EH (cell line): ENCODE measurements at places on chromosomes 2 and 18.

DNA sequence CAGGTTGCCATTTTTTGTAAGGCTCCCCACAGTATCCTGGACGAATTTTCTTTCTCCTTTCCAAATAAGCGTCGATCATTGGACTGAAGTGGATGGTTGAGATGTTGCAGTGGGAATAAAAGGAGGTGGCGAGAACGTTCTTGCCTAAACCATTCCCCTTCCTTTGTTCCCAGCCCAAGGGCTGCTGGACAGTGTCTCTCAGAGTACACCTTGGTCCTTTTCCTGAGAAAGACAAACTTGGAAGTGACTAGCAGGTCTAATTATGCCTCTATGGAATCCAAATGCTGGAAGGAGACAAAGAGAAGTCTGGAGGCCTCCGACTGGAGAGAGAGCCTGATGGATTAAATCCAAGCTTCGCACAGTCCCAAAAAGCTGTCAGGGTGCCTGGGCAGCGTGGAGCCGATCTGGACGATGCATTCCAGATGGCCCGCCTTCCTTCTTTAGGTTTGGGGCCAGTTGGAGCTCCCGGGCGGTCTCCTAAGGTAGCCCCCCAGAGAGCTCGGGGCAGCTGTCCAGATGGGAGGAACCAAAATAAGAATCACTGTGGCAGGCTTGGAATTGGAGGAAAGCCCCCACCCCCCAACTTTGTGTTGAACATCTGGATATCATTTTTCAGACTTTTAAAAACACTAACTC, 186.8 kb downstream of the TMEM247 start:
- DNase-seq = no peak

DNA sequence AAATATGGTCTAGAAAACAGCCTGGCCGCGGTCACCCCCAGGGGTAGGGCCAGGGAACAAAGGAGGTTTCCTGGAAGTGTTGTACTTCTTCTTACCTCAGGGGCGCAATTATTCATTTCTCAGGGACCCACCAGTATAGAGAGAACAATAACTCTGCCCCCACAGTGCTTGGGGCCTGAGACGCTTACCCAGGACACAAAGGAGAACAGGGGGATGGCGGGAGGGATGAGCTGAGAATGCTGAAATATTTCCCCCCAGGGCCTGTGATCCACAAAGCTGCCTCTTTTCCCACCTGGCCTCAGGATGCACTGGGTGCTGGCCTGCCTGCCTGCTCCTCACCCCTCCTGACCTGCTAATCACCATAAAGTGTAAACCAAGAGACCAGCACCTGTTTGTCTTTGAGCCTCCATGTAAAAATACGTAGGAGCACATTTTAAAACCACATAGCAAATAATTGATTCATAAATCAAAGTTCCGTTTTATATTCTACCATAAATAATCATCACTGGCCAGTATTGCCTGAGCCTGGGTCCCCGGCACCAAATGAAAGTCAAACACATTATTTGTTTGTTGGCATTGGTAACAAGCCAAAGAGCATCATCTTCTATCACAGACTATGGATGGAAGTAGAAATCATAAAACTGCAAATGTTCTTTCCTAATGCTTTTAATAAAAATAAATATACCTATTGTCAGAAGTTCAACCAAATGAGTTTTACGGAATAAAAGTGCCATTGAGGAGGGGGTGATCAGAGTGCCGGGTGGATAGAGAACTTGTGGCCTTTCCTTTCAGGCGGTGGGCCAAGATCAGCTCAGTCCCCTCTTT, 67.3 kb upstream of the RMDN2 start:
- peak; percentile 88 for DNase-seq

- DNase-seq = no peak
Measured at GRCh38 chr2:21260311-21260710, 136.5 kb downstream of the TDRD15 start.

DNA sequence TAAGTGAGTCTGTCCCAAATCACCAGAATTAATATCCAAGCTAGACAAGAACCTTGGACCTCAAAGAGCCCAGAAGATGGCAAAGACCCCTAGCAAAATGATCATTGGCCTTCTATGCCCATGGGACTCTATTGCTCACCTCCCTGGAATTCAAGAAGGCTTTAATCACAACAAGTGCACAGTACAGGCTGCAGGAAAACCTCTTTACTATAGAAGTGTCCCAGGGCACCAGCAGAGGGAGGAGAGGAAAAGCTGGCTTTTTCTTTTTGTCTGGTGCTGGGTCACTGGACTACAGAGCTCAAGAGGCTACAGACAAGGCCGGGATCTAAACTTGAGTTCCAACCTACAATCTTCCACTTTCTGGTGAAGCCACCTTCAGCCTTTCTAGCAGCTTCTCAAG, 88.3 kb upstream of the PPP1CB start:
- DNase-seq = peak; percentile 71

DNA sequence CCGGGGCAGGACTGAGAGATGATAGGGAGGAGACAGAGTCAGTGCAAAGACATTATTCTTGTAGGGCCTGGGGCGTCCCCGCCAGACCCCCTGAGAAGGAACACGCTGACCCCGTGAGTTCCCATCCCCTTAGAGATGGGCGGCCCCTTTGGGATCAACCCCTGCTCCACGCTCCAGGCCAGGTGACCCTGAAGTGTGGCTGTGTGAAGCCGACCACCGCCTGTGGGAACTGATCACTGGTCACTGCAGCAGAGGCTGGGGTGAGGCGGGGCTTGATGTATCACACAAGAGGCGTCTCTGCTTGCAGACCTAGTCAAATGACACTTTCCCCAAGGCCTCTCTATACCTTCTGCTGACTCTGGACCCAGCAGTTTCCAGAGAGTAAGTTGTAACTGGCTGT, 157.4 kb upstream of the TWIST2 start:
- DNase-seq = no peak

- DNase-seq = no peak
Measured at GRCh38 chr2:202054679-202055078, 18.4 kb upstream of the KIAA2012 start.

DNA sequence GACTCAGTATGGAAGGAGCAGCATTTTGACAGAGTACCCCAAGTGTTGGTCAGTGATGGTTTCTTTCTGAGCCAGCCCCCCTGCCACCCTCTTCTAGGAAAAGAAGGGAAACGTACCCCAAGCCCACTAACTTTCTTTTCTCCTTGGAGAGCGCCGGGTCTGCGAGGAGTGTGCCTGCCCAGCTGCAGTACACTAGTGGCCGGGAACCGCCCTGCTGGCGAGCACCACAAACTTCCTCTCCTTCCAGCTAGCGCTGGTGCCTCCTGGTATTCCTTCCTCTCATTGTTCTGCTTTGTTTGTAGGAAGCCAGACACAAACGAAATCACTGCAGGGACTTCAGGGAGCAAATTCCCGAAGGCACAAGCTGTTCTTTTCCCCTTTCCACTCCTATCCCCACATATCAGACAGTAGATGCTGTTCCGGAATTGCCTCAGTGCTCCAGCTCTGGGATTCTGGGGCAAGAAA, 1.8 kb downstream of the CCDC85A start:
- peak; percentile 71 for DNase-seq

- peak; percentile 92 for DNase-seq
Measured at GRCh38 chr18:9539283-9539682, 64.0 kb downstream of the RALBP1 start.

GRCh38 chr2:119476301-119477112, 44.9 kb downstream of the TMEM37 start:
- DNase-seq = peak; percentile 58

- peak; percentile 38 for DNase-seq
Measured at GRCh38 chr2:188327518-188328213, 36.0 kb downstream of the GULP1 start.

GRCh38 chr2:226795281-226796011, 4.2 kb downstream of the IRS1 start:
- peak; percentile 40 for DNase-seq

DNA sequence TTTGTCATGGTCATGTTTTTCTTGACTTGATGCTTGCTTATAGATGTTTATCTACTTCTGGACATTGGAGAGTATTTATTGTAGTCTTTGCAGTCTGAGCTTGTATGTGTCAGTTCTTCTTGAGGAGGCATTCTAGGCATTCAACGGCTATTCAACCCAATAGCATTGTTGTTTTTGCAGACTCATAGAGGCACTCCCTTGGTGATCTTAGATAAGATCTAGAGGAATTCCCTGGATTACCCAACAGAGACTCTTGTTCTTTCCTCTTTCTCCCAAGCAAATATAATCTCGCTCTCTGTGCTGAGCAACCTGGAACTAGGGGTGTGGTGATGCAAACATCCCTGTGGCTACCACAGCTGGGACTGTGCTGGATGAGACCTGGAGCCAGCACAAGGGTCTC, 40.4 kb downstream of the SYT4 start:
- DNase-seq = no peak

- DNase-seq = no peak
Measured at GRCh38 chr18:50711386-50711785, 108.4 kb downstream of the MRO start.

DNA sequence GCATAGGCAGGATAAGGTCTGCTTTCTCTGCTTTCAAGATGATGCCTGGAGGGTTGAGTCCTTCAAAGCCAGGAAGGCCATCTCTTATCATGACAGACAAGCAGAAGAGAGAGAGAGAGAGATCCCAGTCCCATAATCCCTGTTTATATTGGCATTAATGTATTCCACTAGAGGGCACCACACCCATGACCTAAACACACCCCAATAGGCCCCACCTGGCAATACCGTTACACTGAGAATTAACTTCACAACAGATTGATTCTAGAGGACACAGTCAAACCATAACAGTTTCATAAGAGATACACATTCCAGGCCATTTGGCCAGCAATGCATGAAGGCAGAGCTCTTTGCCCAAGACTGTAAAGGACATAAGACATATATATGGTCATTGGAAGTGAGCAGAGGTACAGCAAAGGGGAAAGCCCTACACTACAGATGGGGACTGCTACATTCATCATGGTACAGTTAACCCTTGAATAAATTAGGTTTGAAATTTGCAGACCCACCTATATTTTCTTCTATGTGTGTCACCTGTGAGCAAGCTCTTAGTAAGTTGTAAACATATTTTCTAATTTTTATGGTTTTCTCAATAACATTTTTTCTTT, 1516.1 kb downstream of the RPIA start:
- no peak for DNase-seq

DNA sequence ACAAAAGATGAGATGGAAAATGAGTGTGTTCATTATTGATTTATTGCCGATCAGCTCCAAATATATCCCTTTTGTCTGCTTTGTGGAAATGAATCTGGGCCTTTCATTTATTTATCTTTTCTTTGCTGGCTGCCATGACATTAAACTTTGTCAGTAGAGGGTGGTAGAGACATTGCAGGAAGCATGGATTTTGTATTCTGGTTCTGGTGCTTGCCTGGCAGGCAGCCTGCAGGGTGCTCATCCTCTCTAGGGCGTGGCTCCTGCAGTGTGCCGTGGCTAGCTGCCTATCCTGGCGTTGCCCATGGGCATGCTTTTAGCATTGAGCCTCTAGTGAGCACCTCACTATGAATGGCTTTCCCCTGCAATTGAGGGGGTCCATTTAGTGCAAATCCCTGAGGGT, 593.1 kb downstream of the RNF144A start:
- DNase-seq = peak; percentile 8

- no peak for DNase-seq
Measured at GRCh38 chr18:56565046-56565445, 73.3 kb downstream of the TXNL1 start.

DNA sequence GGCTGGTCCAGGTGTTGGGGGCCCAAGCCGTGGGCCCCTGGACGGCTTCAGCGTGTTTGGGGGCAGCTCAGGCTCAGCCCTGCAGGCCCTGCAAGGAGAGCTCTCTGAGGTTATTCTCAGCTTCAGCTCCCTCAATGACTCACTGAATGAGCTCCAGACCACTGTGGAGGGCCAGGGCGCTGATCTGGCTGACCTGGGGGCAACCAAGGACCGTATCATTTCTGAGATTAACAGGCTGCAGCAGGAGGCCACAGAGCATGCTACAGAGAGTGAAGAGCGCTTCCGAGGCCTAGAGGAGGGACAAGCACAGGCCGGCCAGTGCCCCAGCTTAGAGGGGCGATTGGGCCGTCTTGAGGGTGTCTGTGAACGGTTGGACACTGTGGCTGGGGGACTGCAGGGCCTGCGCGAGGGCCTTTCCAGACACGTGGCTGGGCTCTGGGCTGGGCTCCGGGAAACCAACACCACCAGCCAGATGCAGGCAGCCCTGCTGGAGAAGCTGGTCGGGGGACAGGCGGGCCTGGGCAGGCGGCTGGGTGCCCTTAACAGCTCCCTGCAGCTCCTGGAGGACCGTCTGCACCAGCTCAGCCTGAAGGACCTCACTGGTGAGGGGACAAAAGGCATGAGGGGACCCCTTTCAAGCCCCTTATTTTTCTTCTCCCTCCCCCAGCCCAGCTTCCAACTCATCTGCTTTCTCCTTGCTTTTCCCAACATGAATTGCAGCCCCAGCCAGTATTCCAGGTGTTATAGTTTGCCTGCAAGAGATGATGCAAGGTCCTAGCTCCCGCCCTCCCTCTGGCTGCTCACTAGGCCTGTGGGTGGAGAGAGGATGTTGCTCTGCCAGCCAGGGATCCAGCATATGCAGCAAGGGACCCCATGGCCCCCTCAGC, 2.9 kb upstream of the KHK start:
- no peak for DNase-seq

DNA sequence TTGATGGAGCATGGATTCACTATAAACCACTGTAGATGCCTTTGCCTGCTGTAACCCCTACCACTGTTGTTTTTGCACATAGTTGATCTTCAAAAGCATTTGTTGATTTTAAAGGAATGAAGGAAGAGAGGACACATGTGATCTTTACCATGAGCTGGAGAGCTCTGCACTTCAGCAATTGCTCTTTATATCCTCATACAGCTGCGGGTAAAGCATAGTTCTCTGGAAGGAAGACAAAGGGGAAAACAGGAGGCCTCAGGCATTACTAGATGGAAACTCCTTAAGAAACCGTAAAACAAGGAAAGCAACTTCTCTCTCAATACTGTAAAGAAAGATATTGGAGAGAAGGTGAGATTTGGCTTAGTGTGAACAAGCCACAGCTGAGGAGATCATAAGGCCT, 60.6 kb downstream of the SCG2 start:
- DNase-seq = peak; percentile 25

DNA sequence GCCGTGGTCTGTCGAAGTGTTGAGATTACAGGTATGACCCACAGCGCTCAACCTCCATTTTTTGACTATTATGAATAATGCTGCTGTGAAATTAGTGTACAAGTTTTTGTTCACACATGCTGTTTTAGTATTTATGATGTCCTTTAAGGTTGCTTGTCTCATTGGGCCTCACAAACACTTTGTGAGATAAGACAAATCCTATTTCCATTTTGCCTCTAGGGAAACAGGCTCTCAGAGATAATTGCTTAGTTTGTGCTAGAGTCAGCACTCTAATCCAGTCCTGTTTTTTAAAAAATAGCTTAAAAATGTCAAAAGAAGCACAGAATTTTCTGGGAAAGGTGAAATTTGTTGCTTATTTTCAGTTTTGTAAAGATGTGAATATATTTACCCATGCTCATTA, 43.3 kb upstream of the CUL3 start:
- DNase-seq = no peak

DNA sequence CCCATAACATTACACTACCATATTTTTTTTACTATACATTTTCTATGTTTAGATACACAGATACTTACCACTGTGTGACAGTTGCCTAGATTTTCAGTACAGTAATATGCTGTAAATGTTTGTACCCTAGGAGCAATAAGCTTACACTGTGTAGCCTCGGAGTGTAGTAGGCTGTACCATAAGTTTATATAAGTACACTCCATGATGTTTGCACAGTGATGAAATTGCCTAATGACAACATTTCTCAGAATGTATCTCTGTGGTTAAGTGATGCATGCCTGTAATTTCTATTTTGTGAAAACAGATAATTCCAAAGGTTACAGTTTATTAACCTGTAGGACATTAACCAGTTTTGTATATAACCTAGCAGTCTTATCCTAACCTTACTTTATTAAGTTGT, 128.1 kb upstream of the RBMS1 start:
- DNase-seq = peak; percentile 14
